NCI-H526 treated with DMSO at 0.1 percent for 48 hours (cell line): ENCODE measurements at places on chromosomes 11 and 22.

DNA sequence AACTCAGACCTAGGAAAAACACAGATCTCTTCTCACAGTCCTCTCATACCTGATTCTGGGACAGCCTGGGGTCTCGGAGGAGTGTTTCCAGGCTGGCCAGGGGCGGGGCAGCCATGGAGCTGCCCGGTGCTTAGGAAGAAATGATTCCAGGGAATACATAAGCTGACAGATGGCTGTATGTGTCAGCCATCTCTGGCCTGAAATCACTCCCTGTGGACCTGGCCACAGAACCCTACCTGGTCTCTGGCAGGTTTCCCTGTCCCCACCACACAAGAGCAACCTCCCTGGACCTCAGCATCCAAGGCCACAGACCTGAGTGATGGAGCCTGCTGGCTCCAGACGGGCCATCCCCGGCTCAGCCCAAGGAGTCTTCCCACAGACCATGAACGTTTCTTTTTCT is 10.0 kb downstream of the GGA1 start:
- DNase-seq: no peak

DNA sequence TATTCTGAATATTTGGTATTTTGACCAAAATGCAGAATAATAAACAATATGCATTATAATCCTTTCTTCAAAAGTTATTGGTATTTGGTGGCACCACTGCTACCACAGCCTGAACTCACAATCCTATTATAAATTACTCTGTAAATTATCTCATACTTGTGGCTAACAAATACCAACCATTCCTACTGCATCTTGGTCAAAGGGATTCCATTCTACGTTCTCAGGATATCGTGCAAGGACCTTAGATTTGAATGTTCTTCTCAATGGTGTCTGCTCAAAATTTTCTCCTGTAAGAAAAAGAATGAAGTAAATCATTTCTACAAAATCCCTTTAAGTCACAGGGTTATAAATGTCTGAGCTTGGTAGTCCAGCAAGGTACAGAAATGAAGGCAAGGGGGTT is 58.7 kb downstream of the DENND5A start:
- DNase-seq: no peak

- DNase-seq: peak; percentile 26
These were observed 22.7 kb upstream of the C1QTNF4 start for GRCh38 chr11:47616726-47617416.

- no peak for DNase-seq
These were observed 385.3 kb downstream of the DYNC2H1 start for GRCh38 chr11:103494491-103494890.

DNA sequence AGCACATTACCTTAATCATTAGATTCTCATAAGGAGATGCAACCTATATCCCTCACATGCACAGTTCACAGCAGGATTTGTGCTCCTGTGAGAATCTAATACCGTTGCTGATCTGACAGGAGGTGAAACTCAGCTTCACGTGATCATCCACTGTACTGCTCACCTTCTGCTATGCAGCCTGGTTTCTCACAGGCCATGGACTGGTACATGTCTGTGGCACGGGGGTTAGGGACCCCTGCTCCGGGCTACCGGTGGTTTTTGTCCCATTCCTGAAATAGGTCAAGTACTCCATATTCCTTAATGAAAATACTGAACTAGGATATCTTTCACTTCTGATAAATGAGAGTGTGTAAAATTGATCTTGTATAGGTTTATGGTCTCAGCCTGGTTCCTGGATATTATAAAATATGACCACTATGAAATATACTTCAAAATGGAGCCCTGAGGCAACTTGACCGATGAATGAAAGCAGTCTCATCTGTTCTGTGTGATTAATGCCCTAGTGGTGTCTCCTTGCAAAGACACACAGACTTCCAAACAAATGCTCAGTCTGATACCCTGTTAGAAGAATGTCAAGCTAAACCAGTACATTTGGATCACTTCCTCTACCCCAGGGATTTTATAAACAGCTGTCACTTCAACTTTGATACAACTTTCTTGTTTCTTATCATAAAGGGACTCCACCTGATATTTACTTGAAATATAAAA is 492.9 kb upstream of the ANO3 start:
- no peak for DNase-seq

DNA sequence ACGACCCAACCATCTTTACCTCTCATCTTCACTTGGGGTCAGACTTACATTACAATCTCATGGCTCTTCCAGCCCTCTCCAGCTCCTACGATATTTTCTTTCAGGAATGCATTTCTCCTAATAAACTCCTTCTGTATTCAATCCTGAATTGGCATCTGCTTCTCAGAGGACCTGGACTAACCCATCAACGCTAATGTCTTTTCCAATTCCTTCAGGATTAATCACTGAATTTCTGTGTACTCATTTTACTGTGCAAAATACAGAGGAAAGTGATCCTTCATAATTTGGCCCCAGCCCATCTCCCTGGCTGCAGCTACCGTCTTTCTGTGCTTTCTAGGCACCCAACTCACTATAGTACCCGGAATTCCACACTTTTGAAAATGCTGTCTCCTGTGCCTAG is 239.2 kb downstream of the METTL15 start:
- no peak for DNase-seq

DNA sequence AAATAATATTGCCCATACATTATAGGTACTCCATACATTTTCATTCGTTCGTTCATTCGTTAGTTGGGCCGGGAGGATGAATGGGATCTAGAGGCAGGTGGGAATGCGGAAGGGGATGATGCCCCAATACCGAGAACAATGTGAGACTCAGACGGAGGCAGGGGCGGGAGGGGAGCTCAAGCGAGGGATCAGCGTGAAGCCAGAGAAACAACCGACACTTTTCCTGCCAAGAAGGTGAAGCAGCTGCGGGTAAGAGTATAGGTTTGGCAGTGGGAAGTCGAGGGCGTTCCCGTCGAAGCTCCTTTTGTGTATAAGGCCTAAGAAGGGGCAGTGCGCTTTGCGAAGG is 1.1 kb upstream of the ARHGEF17 start:
- no peak for DNase-seq

DNA sequence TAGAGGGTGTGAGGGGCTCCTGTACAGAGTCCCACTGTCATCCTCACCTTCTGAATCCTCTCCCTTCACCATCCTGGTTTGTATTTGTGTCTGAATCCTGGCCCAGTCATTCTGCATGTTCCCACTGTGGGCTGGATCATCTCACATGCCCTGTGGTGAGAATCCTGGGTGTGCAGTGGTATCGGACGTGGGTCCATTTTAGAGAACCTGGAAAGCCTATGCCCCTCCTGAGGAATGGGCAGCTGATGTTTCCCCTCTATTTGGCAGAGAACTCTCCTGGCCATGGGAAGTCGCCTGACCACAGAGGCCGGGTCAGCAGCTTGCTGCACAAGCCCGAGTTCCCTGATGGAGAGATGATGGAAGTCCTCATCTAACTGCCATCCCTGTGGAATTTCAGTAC is 102.3 kb downstream of the AMOTL1 start:
- DNase-seq: no peak

- DNase-seq: no peak
These were observed 149.1 kb upstream of the SOX6 start for GRCh38 chr11:16505481-16505880.

- no peak for DNase-seq
These were observed 25.7 kb downstream of the DRD4 start for GRCh38 chr11:662689-663274.

GRCh38 chr22:20026204-20026908 is 5.4 kb downstream of the TANGO2 start:
- DNase-seq: no peak

GRCh38 chr11:74479732-74480123 is 12.4 kb upstream of the KCNE3 start:
- no peak for DNase-seq

GRCh38 chr11:839875-840617 is 2.3 kb downstream of the POLR2L start:
- no peak for DNase-seq

- DNase-seq: no peak
These were observed 39.1 kb upstream of the CREB3L1 start for GRCh38 chr11:46238078-46238966.

- DNase-seq: no peak
These were observed 40.8 kb downstream of the MAP6 start for GRCh38 chr11:75627906-75628668.

DNA sequence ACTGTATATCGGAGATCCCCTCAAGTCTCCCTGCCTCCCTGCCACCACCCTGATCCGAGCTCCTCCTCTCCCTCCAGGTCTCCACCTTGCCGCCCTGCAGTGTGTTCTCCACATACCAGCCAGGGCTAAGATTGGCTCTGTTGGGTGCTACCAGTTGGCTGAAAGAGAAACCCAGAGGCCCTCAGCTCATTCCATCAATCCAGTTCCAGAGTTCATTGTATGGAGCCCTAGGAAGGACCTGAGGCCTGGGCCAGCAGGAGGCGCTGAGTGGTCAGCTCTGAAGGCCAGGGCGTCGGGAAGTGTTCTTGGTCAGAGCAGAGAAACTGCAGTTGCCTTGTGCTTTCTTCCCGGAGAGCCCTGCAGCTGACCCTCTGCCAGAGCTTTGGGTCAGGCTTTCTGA is 2.2 kb upstream of the TOP3B start:
- DNase-seq: no peak

DNA sequence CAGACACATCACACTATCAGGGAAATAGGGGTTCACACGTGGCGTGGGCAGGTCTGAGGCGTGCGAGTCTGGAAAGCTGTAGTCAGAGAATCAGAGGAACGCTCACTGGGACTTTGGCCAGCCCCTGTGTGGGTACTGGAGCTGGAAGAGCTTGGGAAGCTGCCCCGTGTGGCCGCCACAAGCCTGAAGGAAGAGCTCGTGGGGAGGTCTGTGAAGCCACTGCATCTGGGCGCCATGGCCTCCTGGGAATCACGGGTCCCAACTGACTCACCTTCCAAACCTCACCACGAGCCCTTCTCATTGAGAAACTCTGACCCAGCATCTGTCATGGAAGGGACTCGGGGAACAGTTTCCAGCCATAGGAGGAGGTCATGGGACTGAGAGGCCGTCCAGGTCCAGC is 5.9 kb upstream of the MRGPRF start:
- DNase-seq: no peak

DNA sequence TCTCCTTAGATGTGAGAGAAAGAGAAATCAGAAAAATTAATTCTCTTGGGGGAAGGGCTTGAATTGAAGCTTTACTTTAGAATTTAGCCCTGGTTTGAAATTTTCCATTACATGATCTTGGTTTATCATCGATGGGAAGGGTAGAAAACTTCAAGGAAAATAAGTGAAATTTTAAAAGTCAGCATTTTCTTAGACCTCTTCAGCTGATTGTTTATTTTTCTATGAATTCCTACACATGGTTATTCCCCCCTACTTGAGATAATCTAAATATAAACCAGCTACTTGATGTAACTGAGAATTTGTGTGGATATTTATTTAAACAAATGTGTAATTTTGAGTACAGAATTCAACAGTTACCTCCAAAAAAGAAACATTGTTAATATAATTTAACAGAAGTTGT is 10.9 kb downstream of the PIH1D2 start:
- no peak for DNase-seq

DNA sequence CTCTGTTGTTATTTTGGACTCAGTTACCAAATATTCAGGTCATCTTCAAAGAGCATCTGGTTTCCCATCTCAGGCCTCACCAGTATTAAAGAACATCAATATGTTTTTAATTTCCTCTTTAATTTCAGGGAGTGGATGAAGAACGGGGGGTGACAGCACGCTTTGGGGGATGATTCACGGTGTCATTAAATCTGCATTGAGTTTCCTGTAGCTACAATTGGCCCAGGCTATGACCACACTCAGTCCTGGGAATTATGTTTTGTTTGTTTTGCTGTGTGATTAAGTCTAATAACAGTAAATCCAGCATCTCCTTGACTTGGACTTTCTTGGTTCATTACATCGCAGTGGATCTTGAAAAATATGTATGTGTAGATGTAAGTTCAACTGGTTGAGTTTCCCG is 149.7 kb upstream of the SEZ6L start:
- DNase-seq: no peak

DNA sequence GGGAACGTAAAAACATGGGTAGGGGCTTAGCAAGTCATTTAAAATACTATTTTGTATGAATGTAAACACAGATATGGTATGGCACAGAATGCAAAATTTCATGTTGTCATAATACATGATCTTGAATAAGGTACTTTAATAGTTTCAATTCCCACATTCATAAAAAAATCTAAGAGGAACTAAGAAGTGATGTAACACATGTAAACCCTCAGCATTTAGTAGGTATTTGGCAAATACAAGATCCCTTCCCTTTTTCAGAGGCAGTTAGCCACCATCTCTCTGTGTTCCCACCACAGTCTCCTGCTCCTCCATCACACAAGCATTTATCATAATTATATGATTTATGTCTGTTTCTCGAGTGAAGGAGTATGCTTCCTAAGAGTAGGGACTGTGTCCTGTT is 251.8 kb downstream of the TENM4 start:
- DNase-seq: no peak

DNA sequence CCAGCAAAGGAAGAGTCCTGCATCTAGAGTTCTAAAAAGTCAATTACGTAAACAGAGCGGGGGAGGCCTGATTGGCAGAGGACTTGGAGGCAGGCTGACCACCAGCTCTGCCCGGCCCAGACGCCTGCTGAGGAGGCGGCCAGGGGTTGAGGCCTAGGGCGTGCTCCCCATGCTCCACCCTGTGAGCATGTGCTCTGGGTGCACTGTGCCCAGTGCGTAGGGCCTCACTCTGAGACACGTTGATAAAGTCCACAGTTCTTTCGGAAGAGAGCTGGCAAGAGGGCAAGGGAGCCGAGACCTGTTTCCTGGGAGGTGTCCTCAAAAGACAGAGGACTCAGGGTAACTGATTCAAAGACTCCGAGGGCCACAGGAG is 25.2 kb downstream of the GRIK4 start:
- DNase-seq: no peak

GRCh38 chr22:47759909-47760308 is 997.5 kb downstream of the TBC1D22A start:
- DNase-seq: no peak

- no peak for DNase-seq
These were observed 6.1 kb upstream of the SSTR3 start for GRCh38 chr22:37218399-37218770.

GRCh38 chr11:75029836-75030631 is 41.3 kb downstream of the NEU3 start:
- DNase-seq: no peak

- no peak for DNase-seq
These were observed 224.2 kb downstream of the GUCY1A2 start for GRCh38 chr11:106794058-106794457.

DNA sequence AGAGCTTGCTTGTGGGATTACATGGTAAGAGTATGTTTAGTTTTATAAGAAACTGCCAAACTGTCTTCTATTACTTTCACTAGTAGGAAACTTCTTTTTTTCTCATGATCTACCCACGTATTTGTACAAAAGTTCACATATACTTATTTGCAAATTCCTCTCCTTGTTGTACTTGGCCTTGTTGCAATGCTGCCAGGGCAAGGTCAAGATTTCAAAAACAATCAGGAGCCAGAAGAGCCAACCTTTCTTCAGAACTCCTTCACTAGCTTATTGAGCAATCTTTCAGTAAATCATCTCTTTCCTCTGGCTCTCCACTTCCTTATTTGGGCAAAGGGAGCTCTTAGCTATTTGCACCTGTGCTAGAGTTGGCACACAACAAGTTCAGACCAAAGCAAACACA is 9.7 kb downstream of the SRSF8 start:
- DNase-seq: no peak

- DNase-seq: no peak
These were observed 172.8 kb upstream of the NAV2 start for GRCh38 chr11:19539861-19540260.

- peak; percentile 32 for DNase-seq
These were observed 31.4 kb downstream of the LRP5 start for GRCh38 chr11:68343761-68344256.
